Muscle of arm (tissue), 14 donors: ENCODE measurements at places on chromosomes 1 and 21.

- DNase-seq = peak; percentile 5
Observed at GRCh38 chr1:233518344-233518743, 95.6 kb upstream of the KCNK1 start.

DNA sequence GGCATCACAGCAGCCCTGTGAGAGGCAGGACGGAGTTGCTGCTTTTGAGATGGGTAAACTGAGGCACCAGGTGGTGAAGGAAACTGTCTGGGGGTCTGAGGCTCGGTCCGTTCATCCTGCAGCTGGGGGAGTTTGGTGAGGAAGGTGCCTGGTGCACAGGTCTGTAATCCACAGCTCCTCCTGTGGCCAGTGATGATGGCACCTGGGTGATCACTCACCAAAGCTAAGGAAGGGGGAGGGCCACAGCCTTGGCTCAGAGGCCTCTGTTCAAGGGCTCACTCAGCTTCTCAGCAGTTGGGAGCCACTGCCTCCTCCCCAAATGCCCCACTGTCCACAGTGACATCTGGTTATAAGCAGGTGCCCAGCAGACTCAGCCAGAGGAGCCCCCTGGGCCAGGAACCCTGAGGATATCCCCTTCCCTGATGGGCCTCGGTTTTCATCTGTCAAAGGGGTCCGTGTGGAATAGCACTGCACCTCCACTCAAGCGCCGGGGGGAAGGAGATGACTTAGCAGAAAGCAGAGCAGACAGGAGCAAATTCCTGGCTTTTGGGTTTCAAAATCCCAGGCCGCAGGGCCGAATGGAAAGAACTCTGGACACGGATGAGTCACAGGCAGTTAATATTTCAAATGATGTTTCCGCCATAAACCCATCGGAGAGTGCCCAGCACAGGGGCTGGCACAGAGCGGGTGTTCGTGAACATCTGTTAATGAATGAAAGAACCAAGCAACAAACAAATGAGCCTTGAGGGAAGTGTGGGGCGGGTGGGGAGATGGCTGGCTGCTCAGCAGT is 82.8 kb downstream of the DMRTB1 start:
- peak; percentile 55 for DNase-seq

DNA sequence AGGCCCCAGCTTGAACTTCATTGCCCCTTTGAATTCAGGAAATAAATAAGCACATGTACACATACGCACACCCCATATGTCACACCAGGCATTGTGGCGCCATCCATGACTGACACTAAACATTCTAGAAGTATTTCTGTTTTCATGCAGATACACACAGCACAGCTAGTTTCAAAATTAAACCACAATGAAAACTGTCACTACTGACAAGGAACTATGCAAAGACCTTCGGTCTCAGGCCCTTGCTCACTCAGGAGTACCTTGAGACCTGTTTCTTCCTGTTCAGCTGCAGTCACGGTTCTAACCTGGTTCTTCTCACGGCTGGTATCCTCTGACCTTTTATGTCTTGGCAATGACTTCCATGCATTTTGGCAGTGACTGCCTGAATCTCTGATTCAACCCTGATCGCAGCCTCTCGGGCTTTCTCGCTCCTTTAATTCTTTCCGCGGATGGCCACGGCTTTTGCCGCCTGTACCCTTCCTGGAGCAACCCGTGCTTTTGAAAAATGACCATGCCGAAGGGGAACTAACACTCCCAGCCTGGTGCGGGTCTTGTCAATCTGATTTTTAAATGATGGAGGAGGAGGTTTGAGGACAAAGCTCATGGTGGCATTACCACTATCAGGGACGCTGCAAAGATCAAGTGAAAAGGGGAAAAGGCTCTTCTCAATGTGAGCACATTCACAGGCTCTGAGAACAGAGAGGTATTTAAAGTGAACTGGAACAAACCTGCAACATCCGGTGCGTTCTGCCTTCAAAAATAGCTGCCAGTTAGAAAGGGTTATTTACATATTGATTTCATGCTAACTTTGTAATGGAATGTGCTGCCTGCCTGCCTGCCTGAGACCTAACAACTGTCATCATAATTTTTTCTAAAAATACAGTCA is 384.6 kb downstream of the RRAGC start:
- no peak for DNase-seq

DNA sequence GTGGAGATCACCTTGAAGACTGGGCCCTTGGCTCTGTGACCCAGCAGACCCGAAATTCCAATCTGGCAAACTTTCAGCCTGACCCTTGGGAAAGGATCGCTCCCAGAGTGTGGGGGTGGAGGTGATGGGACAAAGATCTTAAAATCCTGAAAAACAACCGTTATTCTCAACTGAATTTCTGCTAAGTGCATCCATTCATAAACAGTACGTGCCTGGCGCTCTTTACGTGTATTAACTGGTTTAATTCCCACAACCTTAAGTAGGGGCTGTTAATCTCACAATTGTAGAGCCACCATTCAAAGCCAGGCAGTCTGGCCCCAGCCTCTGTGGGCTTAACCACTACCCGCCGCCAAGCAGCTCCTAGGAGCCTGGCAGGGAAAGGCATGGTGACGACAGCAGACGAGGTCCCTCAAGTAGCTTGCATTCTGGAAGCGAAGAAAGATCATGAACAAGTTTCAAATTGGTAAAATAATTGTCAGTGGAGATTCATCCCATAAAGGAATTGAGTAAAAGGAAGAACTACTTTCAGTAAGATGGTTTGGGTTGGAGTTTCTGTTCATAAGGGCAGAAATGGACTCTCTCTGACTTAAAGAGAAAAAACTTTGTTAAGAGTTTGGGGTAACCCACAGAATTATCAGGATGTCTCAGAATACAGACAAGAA is 11.4 kb upstream of the RGS16 start:
- peak; percentile 77 for DNase-seq

DNA sequence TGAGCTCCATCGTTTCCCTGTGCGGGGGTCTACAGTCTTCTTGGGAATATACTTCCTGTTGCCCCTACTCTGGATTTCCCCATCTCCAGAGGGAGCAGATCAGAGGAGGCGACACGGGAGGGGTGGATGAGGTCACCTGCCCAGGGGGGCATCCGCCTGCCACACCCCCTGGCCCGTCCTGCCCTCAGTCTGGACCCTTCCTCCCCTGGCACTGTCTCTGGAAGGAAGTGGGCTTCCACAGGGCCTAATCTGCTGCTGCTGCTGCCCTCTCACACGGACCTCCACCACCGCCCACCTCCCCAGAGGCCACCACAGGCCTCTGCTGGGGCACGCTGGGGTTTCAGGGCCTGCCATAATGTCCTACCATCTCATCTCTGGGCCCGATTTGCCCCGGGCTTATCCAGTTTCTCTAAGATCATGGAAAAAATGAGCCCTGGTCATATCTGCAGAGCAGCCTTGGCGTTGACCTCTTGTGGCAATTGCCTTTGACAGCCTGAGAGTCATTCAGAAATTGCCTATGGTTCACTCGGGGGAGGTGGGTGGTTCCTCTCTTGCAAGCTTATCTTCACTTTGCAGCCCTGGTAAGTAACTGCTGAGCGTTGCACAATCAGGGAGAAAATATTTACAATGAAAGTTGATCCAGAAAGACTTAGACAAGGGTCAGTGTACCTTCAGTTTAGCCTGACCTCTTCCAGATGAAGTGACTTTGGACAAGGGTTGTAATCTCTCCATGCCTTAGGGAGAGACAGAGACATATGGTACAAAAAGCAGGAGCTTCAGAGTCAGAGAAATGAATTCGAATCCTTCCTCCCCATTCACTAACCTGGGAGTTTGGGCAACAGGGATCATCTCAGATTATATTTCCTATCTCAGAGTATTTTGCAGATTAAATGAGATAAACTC is 252.4 kb downstream of the TOMM20 start:
- no peak for DNase-seq
